RPMI7951 (cell line): ENCODE measurements at places on chromosomes 6 and 20. TPM values are rescaled to one million over a fixed set of nuclear protein-coding genes. Genes with fewer than 3 reads are reported as not detected.

Gene SAMD10
- 1.6 and 1.9 TPM in 2 replicates for total RNA-seq

Gene DEFB127
- not detected in 2 replicates for total RNA-seq

Gene USP49
- 0.60 and 1.3 TPM in 2 replicates for total RNA-seq

Gene PRICKLE4
- 0.12 and 0.88 TPM in 2 replicates for total RNA-seq
